Stimulated activated CD4-positive, alpha-beta T cell treated with anti-CD3 and anti-CD28 coated beads, Interleukin-15, amount 100 ng/mL, for 1 hour (primary cell): ENCODE measurements at places on chromosomes 12 and 14.

DNA sequence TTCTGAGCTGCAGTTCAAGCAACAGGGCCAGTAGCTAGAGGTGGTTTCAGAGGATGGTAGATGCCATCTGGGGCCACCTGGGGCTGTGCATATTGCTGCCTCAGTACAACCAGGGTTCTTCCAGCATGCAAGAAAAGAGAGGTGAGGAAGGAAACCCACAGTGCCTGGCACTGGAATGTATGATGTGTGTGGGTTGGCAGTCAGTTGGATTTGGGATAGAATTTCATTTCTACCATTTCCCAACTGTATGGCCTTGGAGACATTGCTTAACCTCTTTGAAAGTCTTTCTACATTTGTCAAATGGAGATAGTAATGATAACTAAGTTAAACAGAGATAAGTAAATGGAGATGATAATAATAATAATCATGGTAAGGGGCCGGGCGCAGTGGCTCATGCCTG lies 10.2 kb upstream of the LRRC10 start:
- DNase-seq = no peak

GRCh38 chr14:31945074-31945613 lies 132.0 kb upstream of the ARHGAP5 start:
- no peak for DNase-seq

DNA sequence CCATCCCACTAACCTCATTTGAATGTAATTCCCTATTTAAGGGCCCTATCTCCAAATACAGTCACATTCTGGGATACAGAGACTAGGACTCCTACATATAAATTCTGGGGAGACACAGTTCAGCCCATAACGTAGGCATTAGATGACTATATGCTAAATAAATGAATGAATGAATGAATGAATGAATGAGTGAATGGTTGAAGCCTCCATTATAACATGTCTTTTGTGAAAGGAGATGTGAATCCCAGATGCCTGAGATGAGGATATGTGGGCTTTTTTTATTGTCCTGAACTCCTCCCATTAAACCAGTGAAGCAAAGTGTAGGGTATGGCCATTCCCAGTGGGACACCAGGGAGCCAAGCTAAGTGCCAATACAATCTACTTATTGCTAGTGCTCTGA lies 20.5 kb upstream of the TMEM233 start:
- no peak for DNase-seq

DNA sequence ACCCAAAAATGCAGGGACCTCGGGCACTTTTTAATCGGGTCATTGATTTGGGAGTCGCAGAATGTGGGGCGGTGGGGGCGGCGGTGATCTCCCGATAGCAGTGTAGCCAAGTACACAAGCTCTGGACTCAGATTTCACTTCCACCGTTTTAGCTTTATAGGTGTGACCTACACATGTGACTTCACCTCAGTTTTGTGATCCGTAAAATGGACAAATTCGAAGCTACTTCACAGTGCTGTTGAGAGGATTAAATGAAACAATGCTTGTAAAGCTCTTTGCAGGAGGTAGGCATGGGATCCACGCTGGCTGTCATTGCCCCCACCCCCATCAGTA lies 478 bp downstream of the RITA1 start:
- DNase-seq = no peak

DNA sequence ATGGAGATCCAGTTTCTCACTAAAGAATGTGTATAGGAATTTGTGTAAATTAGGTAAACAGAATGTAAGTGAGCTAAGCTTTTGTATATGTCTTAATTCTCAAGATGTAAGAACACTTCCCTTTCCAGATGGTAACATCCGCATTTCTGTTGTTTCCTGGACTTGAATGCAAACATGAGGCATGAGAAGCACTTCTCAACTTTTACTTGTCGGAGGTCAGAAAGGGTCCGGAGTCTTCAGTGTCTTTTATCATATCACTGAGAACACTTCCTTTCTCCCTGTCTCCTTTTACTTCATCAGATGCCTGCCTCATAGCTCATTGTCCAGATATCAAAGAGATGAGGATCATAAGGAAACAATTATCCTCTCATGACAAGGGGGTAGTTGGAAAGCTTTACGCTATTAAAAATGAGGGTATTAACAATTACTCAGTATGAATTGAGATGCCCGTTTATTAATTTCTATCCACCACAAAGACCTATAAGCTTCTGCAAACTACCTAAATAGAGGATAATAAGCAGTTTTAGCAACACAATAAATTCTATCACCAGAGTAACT lies 214.1 kb upstream of the FLRT2 start:
- no peak for DNase-seq

- no peak for DNase-seq
These were observed 97.8 kb downstream of the SCARB1 start for GRCh38 chr12:124765581-124766489.

- DNase-seq = no peak
These were observed 6.2 kb upstream of the TCP11L2 start for GRCh38 chr12:106296179-106296877.

DNA sequence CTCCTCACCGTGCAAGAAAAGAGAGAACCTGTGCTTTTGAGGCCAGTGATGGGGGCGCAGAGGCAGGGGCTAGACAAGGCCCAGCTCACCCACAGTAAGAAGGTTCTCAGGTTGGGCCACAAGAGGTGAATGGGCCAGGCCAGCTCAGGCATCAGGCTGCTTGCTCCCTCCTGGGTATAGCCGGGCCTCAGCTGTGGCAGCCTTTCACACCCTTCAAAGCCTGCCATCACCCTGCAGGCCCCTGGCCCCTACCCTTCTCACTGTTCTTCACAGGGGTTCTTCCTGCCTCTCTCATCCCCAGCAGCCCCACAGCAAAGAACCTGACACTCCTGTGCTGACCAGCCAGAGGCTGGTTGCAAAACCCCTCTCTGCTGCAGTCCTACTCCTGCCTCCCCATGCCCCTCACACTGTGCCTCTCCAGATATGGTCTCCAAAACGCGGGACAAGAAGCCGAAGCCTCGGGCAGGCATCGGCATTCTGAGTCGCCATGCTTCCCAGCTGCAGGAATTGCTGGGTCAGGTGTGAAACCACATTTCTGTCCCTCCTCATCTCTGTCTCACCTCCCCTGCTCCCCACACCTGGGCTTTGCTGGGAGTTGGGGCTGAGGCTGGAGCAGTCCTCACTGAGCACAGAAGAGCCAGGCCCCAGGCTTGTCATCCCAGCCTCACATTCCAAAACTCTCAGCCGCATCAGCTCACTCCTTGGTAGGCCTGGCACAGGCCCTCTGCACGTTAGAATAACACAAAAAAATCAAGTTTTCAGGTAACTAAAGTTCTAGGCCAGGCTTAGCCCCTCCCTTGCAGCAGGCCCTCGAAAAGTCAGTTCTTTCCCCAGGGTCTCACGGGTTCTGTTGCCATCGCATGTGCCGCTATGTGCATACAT lies 6.9 kb upstream of the FAIM2 start:
- DNase-seq = no peak

- DNase-seq = no peak
These were observed 22.8 kb downstream of the ITPK1 start for GRCh38 chr14:93092606-93093556.

DNA sequence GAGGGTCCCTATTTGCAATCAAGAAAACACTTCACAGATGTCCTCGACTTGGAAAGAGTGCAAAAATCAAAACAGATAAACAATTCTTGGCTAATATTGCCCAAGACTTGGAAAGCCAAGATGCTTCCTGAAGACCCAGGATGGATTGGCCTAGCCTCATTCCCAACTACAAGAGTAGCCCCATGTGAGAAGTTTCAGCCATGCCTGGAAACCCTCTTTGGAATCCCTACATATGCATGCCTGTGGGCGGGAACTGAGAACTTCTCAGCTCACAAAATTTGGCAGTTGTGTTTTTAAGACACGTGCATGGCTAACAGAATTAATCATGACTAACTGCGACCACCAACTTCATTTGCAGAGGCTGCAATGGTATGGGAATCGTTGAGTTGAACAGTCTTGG lies 283.2 kb upstream of the TBX3 start:
- DNase-seq = no peak

DNA sequence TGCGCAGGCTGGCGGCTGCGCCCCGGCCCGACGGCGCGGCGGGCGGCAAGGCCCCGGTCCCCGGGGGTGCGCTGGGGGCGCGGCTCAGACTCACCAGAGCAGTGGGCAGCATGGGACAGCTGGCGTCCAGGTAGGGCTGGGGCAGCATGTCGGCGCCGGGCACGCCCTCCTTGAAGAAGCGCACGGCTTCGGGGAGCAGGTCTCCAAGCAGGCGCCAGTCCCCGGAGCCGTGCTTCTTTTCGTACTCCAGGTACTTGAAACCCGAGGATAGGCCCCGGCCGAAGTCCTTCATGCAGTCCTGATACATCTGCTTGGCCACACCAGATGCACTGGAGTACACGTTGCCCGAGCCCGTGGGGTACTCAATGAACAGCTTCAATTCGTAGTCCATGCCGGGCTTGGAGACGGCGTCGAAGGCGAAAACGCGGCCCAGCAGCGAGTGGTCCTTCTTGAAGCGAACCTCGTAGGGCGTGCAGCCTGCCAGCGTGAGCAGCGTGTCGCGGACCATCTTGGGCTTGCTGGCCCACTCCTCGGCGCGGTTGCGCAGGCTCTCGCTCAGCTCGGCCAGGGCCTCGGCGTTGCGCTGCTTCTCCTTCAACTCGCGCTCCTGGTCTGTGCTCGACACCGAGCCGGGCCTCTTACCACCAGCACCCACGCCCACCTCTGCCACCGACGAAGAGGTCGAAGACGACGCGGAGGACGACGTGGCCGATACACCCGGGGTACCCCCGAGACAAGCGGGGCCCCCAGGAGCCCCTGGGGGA lies 2.2 kb downstream of the IRF2BPL start:
- no peak for DNase-seq

DNA sequence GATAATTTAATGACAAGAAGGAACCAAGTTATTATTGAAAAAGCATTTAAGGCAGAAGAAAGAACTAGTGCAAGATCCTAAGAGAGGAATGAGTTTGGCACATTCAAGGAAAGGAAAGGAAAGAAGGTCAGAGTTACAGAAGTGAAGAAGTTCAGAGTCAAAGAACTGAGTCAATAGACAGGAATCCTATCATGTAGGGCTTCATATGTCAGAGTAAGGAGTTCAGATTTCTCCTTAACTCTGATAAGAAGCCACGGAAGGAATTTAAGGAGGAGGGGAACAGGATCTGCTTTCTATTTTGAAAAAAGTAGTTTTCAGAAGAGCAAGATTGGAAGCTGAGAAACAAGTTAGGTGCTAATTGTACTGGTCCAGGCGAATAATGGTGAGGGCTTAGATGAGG lies 223.1 kb upstream of the FOXN3 start:
- DNase-seq = no peak

DNA sequence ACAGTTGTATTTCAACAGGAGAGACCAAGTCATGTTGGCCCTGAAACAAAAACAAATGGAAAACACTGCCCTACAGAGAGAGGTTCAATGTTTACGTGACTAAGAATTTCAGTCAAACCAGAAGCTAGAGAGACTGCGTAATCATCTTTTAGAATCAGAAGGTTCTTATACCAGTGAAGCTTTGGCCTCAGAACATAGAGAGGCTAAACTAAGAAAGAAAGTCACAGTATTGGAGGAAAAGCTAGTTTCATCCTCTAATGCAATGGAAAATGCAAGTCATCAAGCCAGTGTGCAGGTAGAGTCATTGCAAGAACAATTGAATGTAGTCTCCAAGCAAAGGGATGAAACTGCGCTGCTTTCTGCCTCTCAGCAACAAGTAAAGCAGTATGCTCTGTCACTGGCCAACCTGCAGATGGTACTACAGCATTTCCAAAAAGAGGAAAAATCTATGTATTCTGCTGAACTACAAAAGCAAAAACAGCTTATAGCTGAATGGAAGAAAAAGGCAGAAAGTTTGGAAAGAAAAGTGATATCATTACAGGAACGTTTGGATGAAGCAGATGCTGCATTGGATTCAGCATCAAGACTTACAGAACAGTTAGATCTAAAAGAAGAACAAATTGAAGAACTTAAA lies 32.5 kb upstream of the NUAK1 start:
- no peak for DNase-seq

- DNase-seq = no peak
These were observed 6.1 kb downstream of the A2ML1 start for GRCh38 chr12:8828257-8829124.

DNA sequence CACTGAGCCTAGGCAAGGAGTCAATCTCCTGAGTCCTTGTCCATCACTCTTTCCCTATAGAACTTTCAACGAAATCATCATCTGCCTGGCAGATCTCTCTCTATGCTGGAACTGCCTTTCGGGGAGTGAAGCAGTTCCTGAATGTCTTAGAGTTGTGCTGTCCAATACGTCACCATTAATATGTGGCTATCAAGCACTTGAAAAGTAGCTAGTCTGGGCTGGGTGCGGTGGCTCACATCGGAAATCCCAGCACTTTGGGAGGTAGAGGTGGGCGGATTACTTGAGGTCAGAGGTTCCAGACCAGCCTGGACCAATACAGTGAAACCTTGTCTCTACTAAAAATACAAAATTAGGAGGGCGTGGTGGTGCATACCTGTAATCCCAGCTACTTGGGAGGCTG lies 35.1 kb downstream of the NRDE2 start:
- no peak for DNase-seq

DNA sequence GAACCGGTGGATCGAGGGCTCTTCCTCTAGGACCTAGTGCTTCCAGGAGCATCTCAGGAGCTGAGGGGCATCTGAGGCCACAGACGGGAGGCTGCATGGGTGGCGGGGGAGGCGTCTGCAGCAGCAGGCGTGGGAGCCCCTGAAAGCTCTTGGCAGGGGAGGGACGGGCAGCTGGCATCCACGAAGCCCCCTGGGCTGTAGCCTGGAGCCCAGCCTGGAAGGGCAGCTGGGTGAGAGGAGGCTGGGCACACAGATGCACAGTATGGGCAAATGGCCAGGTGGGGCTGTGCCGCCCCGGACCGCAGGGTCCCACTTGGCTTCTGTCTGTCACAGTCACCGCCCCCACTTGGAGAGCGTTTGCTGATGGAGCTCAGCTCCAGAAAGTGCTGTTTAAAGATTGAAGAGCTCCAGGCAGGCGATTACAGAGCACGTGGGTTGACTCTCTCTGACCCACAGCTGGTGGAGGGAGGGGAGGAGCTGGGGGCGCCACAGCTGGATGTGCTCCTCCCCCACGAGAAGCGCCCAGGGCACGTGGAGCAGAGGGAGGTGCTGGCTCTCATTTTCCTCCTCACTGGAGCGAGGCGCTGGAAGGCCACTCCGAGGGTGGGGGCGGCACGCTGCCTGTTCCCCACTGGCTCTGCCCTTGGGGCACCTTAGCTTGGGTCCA lies 155.0 kb upstream of the C14orf180 start:
- no peak for DNase-seq

GRCh38 chr14:22650960-22651521 lies 6.9 kb upstream of the OR6J1 start:
- DNase-seq = no peak

GRCh38 chr14:105087963-105088811 lies 23.0 kb upstream of the GPR132 start:
- no peak for DNase-seq

DNA sequence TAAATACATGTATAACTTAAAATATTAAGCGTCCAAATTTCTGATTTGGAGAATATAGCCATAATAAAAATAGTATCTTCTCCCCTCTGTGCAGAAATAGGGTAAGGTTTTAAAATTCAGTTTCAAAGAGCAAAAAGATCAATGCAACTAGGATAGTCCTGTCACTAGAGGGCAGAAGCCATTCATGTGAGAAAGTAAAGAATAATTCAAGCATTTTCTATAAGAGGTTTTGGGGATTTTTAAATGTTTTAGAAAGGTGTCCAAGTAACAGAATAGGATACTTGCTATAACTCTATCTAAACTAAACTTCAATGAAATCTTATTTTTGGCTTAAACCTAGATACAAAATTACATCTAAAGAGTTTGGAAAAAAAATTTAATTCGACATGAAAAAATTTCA lies 50.3 kb downstream of the ADAMTS20 start:
- DNase-seq = no peak

GRCh38 chr14:63761351-63762117 lies 33.7 kb upstream of the SGPP1 start:
- DNase-seq = no peak
